Calu3 (cell line): ENCODE measurements at places on chromosomes 3 and 15. TPM values are rescaled to one million over a fixed set of nuclear protein-coding genes. Genes with fewer than 3 reads are reported as not detected.

Gene GOLGA6B
- 0.61 TPM in 1 of 2 replicates, not detected in the other for total RNA-seq

Gene GOLGA6D
- 0.27 TPM in 1 of 2 replicates, not detected in the other for total RNA-seq

Gene PLA1A
- 0.81 and 0.99 TPM in 2 replicates for total RNA-seq

Gene LSMEM2
- total RNA-seq: 0.32 TPM in 1 of 2 replicates, not detected in the other

Gene CPEB1
- 5.3 and 7.6 TPM in 2 replicates for total RNA-seq

Gene GP5
- total RNA-seq: 0.10 and 0.21 TPM in 2 replicates

Gene ITGA11
- total RNA-seq: not detected in 2 replicates

Gene C3orf70
- total RNA-seq: 0.10 and 0.12 TPM in 2 replicates

Gene RAB6B
- total RNA-seq: 0.85 and 4.7 TPM in 2 replicates

Gene POLG
- 83.6 and 92.3 TPM in 2 replicates for total RNA-seq

Gene SLC25A20
- total RNA-seq: 7.9 and 11.4 TPM in 2 replicates

Gene HIGD2B
- 0.34 TPM in 1 of 2 replicates, not detected in the other for total RNA-seq

Gene NUP210
- 59.8 and 76.9 TPM in 2 replicates for total RNA-seq

Gene HDC
- not detected in 2 replicates for total RNA-seq

Gene BDH1
- 49.0 and 56.7 TPM in 2 replicates for total RNA-seq

Gene ARHGEF3
- 20.9 and 21.8 TPM in 2 replicates for total RNA-seq

Gene SAMMSON
- not detected in 2 replicates for total RNA-seq

Gene GNAT1
- total RNA-seq: not detected in 2 replicates

Gene PLSCR5
- total RNA-seq: not detected in 2 replicates

Gene ADAMTS17
- total RNA-seq: 3.5 and 7.3 TPM in 2 replicates

Gene XIRP1
- total RNA-seq: not detected in 2 replicates

Gene HTR3E
- total RNA-seq: not detected in 2 replicates

Gene SAXO2
- total RNA-seq: 1.9 and 5.3 TPM in 2 replicates

Gene C2CD4A
- total RNA-seq: 17.1 and 17.6 TPM in 2 replicates

Gene SLC28A2
- total RNA-seq: not detected in 2 replicates

Gene CX3CR1
- not detected in 2 replicates for total RNA-seq

Gene TRPC1
- 5.6 and 10.9 TPM in 2 replicates for total RNA-seq

Gene LAMB2
- total RNA-seq: 288 and 316 TPM in 2 replicates

Gene LSAMP
- total RNA-seq: 0.90 and 1.0 TPM in 2 replicates

Gene LMAN1L
- total RNA-seq: 0.35 and 1.1 TPM in 2 replicates

Gene GASK1A
- 1.6 and 2.3 TPM in 2 replicates for total RNA-seq

Gene SV2B
- total RNA-seq: 1.4 and 2.2 TPM in 2 replicates

Gene NMB
- total RNA-seq: 10.9 and 16.6 TPM in 2 replicates

Gene TMEM212
- not detected in 2 replicates for total RNA-seq

Gene TMEM45A
- 0.73 and 0.95 TPM in 2 replicates for total RNA-seq

Gene IL5RA
- total RNA-seq: not detected in 2 replicates

Gene SLC9C1
- total RNA-seq: not detected in 2 replicates

Gene ARNT2
- total RNA-seq: 1.3 and 3.6 TPM in 2 replicates

Gene SYNPR
- total RNA-seq: 0.90 TPM in 1 of 2 replicates, not detected in the other

Gene STT3B
- 138 and 202 TPM in 2 replicates for total RNA-seq

Gene C3orf20
- total RNA-seq: 0.28 and 0.39 TPM in 2 replicates

Gene IQCF5
- not detected in 2 replicates for total RNA-seq

Gene PRSS50
- total RNA-seq: not detected in 2 replicates

Gene PCOLCE2
- 5.6 and 9.6 TPM in 2 replicates for total RNA-seq

Gene TNK2
- 50.4 and 53.0 TPM in 2 replicates for total RNA-seq

Gene CACNA2D2
- 0.12 TPM in 1 of 2 replicates, not detected in the other for total RNA-seq

Gene CLRN1
- total RNA-seq: not detected in 2 replicates

Gene AHSG
- 0.24 and 0.39 TPM in 2 replicates for total RNA-seq
